ENCODE measurements at places on chromosomes 2 and 18.

DNA sequence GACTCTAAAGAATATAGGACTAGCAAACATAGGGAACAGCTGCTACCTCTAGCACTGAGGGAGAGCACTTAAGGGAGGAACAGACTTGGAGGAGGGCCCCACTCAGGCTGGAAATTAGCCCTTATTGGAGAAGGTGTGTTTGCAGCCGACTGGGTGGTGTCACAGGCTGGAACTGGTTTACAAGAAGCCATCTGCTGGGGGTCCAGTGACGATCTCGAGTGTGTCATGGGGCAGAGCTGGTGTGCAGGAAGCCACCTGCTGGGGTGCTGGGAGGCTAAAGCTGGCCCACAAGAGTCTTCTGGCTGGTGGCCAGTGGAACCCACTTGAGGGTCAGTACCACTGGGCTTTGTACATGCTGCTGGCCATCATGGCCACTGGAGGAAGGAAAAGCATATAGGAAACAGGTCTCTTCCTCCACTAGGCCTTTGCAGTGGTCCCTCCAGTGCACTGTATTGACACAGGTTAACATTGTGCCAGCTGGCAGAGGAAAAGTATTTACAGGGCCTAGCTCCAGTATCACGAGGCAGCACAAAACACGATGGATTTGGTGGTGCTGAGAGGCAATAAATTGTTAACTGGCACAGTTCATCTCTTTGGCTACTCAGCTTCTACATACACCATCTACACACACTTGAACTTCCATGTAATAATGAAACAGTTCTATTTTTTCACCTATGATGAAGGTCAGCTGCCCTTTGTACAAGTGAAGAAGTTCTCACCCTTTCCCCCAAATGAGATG is 43.6 kb downstream of the MAP3K20 start:
- DNase-seq: no peak

- DNase-seq: no peak
Observed at GRCh38 chr2:158405341-158405740, 51.2 kb downstream of the CCDC148 start.

- no peak for DNase-seq
Observed at GRCh38 chr2:229162015-229162414, 109.1 kb downstream of the PID1 start.

DNA sequence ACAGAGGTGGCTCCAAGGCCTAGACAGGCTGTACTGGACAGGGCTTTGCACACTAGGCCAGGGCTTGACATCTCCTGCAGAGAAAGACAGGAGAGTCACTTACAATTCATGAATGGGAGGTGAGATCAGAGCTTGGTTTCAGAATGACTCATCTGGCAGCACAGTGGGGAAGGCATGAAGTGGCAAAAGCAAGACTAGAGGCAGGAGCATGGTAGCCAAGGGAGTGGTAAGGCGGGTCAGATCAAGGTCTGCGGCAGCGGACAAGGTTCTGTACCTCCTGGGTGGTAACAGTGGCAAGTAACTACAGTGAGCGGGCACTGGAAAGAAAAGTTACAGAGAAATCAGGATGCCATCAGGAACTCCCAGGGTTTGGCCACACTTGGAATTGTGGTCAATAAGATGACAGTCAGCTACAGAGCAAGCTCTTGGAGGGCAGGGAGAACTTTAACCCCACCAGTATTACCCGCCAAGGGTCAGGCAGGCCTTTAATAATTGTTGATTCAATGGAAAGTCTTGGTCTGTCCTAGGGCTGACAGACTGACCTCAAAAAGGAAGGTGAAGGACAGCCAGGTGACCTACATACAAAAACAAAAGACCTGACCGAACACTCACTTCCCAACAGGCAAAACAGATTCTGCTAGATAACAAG is 5.7 kb downstream of the MCFD2 start:
- peak; percentile 12 for DNase-seq

GRCh38 chr2:21332993-21333625 is 209.3 kb downstream of the TDRD15 start:
- no peak for DNase-seq

- DNase-seq: no peak
Observed at GRCh38 chr18:32868406-32868805, 95.6 kb upstream of the KLHL14 start.

DNA sequence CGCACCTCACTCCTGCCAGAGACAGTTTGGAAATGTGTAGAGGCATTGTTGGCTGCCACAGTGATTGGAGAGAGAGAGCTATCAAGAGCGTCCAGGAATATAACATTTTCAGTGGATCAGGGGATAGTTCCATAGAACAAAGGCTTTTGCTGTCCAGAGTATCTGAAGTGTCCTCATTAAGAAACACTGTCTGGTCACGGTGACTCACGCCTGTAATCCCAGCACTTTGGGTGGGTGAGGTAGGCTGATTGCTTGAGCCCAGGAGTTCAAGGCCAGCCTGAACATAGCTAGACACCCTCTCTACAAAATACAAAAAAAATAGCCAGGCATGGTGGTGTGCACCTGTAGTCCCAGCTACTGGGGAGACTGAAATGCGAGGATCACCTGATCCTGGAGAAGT is 231.1 kb downstream of the MBD5 start:
- no peak for DNase-seq

GRCh38 chr2:74391209-74391579 is 11.1 kb upstream of the DCTN1 start:
- no peak for DNase-seq

- DNase-seq: no peak
Observed at GRCh38 chr18:24868760-24869237, 408.4 kb downstream of the HRH4 start.

DNA sequence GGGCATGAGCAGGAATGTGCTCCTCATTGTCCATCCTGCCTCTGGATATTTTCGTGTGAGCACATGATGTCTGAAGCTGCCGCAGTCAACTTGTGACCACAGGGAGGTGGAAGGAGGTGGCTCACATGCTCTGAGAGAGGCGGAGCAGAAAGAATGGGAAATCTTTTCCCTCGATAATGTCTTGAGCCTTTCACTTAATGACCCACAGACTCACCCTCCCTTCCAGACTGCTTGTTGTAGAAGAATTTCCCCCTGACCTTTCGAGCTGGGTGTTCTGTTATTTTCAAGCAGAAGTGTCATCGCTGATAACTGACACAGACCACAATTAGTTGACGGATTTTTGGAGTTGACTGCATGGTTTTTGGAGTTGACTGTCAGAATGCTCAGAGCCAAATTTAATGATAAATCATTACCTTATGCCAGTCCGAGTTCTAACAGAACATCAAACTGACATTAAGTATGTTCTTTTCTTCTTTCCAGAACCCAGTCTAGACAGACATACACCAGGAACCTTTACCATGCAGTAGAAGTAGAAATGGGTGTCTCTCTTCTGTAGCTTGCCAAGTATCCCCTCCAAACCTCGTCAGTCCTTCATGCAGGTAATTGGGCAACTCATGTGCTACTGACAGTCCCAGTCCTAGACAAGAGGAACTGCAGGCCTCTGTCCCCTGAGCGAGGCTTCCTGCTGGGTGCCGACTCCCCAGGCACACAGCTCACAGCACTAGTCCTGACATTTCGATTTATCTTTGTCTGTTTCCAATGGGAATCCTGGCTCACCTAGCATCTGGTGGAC is 29.4 kb upstream of the RTTN start:
- no peak for DNase-seq

GRCh38 chr2:99641999-99642398 is 152.2 kb upstream of the REV1 start:
- DNase-seq: no peak

- DNase-seq: no peak
Observed at GRCh38 chr18:11948852-11949523, 32.3 kb upstream of the IMPA2 start.

DNA sequence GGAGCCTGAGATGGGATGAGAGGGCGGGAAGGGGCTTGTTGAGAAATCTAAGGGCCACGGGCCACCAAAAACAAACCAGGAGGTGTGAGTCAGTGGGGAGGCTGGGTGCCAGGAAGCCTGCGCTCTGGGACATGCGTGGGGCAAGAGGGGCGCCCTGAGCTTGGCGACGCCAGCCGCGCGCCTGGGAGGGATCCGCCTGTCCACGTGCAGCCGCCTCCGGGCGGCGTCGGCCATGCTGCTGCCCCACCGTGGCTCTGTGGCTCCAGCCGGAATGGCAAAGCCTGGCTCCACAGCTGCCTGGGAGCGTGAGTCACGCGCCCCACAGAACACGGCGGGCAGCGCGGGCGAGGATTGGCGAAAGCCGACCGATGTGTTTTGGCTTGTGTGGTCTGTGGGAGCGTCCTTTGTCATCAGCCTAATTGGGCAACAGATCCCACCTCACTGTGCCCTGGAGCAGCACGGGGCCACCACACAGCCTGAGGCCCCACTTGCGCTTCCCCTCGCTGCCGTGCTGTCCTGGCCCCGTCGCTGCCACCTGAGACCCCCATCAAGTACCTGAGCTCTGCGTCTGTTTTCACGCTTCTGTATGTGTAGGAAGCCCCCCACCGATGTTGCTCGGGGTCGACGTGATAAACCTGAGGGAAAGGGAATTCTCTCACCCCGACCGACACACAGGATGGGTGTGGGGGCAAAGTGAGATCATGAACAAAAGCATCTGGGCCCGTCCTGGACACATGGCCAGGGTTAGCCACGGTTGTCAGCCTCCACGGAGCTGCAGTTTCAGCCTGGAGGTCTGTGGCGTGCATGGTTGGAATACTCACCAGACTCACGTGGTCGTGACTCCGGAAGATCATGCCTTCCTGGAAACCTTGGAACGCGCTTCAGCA is 80.5 kb downstream of the NFATC1 start:
- no peak for DNase-seq

DNA sequence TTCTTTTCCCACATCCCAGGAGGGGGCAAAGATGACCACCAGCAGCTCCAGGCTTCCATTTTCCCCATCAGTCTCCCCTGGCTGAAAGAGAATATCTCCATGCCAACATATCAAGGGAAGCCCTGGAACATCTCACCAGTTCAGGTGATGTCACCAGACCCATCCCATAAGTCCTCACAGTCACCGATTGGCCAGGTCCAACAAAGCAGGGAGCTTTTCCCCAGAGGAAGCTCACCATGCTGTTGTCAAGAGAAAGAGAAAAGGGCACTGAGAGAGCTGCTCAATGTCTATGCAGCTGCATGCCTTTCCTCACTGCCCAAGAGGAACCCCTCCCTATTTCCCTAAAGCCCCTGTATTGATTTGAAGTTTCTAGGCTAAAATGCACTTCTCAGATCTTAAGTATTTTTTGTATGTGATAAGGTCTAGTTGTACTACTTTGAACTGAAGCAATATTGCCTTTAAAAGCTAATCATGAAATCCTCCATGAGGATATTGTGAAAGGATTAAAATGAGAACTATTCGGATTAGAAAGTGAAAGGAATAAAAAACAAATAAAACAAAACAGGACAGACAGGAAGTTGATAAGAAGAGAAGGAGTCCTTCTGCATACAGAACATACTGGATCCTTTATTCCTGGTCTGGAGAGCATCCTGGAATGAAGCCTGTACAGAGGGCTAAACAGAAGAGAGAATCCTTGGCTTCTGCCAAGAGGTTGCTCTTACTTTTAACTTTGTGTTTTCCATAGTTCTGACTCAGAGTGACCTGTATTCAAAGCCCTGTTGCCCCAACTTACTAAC is 45.2 kb upstream of the CTIF start:
- DNase-seq: no peak

DNA sequence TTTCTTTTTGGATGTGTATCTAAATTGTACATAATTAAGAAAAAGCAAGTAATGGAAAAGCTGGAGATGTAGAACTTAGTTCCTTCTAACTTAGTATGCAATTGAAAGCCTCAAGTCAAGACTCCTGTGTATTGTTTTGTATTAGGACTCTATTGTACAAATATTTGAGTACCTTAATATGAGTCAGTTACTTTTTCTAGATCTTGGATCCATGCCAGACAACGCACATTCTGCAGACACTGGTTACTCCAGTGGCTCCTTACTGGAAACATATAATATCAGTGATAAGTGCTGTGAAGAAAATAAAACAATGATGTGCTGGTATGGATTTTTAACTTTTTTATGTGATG is 1.5 kb downstream of the SLC39A10 start:
- DNase-seq: no peak

DNA sequence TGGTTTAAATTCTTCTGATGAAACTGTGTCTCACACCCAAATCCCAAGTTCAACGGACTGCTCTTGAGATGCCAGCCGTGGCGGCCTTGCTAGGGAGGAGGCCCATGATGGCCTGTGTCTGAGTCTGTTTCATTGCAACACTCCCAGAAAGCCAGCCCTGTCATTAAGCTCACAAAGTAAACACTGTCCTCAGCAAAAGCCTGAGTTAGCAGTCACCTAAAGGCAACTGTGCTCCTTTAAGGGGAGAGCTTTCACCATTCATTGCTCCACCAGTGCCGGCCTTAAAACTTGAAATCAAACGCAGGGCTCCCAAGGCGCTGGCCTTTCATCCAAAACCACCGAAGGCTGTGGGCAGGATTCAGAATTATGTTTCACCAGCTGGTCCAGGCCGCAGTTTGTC is 42.5 kb upstream of the PPP1CB start:
- no peak for DNase-seq

DNA sequence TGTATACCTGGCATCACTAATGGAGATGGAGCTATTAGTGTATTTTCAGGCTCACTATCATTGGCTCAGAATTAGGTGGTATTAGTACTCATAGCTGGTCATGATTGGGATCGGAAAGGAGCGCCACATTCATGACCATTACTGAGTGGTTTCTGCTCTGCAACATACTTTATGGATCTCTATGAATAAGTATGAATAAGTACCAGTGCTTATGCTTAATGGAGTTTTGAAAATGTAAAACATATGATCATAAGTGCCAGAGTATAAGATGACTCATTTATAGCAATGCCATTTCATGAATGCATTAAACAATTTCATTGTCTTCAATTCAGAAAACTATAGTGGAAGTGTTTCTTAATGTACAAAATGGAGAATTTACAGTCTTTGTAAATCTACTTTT is 156.7 kb downstream of the GALNT3 start:
- no peak for DNase-seq

DNA sequence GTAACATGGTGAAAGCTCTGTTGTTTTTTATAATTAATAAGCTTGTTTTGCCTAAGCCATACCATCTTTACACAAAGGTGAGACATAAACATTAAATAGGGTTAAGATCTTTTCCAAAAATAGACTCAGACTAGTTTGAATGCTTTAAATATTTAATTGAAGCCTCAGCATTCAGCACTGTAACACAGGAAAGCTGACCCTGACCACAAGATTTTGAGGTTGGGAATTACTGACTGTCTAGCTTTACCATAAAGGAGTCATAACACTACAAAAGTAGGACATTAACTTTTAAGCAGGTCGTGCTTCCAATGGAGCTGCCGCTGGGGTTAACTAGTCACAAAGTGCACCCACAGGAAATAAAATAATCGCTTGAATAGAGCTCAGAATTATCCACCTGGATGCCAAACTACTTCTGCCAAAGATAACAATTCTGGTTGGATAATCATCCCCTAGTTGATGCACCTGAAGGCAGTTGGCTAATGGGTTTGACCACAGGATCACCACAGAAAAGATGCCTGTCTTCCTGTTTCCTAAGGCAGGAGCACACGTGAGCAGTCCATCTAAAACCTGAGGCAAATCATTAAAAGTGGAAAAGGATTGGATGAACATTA is 106.2 kb downstream of the COBLL1 start:
- no peak for DNase-seq

GRCh38 chr2:61619561-61619960 is 81.4 kb upstream of the XPO1 start:
- DNase-seq: no peak

- DNase-seq: no peak
Observed at GRCh38 chr2:150126143-150126740, 361.2 kb downstream of the RND3 start.

GRCh38 chr18:25976554-25976953 is 113.9 kb downstream of the SS18 start:
- DNase-seq: no peak

GRCh38 chr18:45634454-45634853 is 19.2 kb downstream of the SLC14A2 start:
- no peak for DNase-seq

GRCh38 chr2:220320326-220320725 is 692.9 kb downstream of the SLC4A3 start:
- no peak for DNase-seq

Data from activated naive CD8-positive, alpha-beta T cell treated with anti-CD3 and anti-CD28 coated beads, Interleukin-2, amount 50 U/mL, for 16 hours (primary cell).